Stimulated activated CD8-positive, alpha-beta memory T cell treated with anti-CD3 and anti-CD28 coated beads, Interleukin-15, amount 100 ng/mL, for 24 hours (primary cell): ENCODE measurements at places on chromosomes 12 and 14.

DNA sequence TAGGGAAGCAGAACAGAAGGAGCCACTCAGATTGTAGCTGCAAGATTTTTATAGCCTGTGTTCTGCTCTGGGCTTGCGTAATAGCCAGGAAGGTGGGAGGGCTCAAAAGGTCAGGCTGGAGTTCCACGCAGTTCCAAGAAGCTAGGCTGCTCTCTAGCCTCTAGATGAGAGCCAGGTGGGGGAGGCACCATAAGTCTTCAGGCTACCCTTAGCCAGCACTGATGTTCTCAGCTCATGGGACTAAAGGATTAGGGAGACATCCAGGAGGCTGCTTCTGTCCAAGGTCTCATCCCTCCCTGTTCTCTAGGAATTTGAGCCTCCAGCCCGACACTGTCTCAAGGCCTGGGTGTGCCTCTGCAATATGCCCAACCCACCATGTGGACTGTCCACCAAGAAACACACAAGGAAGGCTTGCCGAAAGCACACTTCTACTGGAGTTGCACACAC, 1.7 kb downstream of the LMBR1L start:
- no peak for DNase-seq

- DNase-seq: no peak
These were observed 67.0 kb upstream of the SFSWAP start for GRCh38 chr12:131643631-131644452.

GRCh38 chr14:32492457-32492856, 163.4 kb downstream of the AKAP6 start:
- no peak for DNase-seq

- DNase-seq: no peak
These were observed 6.5 kb upstream of the NRL start for GRCh38 chr14:24121210-24121609.

GRCh38 chr12:108582978-108583770, 14.7 kb downstream of the TMEM119 start:
- no peak for DNase-seq

- no peak for DNase-seq
These were observed 239.2 kb downstream of the MSRB3 start for GRCh38 chr12:65517656-65518210.

DNA sequence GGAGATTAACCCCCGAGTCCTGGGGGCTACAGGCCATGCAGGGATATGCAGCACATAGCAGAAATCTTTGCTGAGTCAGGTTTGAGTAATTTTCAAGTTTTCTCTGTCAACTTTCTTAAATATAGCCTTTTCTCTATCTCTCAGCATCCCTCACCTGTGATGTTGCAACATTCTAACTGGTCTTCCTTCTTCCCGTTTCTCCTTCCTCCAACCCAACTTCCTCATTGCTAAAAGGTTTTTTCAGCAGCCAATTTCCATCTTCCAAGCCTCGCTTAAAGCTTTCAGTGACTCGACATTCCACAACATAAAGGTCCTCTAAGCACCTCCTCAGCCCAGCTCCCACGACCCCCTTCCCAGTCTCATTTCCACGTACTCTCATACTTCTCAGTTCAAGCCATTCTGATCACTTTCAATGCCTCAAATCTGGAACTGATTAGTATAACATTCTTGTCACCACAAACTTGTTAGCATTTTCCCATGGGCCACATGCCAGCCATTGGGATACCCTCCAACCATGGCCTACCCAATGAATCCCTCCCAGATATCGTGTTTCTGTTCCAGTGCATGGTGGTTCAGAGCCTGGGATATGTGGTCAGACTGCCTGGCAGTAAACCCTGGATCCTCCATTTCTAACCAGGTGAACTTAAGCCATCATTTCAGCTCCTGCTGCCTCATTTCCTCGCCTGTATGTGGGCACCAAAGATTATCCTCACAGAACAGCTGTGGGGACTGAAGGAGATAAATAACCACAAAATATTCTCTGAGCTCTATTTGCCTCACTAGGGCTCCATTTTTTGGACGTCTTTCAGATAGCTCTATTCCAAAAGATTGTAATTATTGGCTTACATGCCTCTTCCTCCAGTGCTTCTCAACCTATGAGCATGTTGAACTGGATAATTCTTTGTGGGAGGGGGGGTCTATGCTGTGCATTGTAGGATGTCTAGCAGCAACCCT, 65.8 kb downstream of the KCNK10 start:
- no peak for DNase-seq

DNA sequence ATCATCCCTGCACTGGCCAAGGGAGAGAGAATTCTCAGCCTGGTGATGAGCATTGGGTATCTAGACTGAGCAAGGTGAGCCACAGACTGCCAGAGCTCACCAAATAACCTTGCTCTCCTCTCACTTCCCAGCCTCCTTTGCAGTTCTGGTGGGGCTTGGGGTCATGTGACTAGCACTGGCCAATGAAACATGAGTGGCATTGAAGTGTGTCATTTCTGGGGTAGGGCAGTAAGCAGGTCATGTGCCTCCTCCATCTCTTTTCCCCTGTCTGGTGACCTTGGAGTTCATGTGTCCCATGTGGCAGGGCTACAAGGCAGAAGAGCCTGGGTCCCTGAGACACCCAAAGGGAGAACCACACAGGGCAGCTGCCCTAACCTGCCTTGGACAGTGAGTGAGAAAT, 3.6 kb upstream of the KRT72 start:
- no peak for DNase-seq

DNA sequence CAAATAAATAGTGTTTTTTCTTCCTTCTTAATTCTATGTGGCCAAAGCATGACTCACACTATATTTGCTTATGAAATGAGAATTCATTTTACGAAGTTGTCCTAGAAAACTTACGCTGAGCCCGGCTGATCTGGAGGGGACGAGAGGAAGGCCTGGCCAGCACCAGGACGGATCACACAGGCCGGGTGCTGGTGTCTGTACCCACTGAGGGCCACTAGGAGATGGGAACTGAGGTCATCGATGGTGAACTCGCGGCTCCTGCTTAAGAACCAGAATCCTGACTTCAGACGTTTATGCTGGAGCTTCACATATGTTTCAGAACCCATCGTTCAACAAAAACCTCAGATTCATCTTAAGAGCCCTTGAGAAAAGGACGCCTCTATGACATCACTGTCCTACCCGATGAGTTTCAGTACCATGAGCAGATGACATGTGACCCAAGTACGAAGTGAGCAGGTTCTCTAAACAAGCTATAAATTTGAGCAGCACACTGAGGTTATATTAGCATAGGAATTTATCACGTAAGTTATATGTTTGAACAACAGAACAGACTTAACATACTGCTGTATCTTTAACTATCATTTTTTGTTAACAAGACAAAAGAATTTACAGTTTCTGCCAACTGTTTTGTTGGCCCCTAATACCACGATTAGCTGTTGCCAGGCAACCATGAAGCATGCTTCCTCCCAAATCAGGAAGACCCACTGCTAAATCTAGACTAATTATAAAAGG, 111.9 kb downstream of the FOXN3 start:
- DNase-seq: no peak

GRCh38 chr12:51517800-51518199, 73.2 kb upstream of the SCN8A start:
- no peak for DNase-seq

DNA sequence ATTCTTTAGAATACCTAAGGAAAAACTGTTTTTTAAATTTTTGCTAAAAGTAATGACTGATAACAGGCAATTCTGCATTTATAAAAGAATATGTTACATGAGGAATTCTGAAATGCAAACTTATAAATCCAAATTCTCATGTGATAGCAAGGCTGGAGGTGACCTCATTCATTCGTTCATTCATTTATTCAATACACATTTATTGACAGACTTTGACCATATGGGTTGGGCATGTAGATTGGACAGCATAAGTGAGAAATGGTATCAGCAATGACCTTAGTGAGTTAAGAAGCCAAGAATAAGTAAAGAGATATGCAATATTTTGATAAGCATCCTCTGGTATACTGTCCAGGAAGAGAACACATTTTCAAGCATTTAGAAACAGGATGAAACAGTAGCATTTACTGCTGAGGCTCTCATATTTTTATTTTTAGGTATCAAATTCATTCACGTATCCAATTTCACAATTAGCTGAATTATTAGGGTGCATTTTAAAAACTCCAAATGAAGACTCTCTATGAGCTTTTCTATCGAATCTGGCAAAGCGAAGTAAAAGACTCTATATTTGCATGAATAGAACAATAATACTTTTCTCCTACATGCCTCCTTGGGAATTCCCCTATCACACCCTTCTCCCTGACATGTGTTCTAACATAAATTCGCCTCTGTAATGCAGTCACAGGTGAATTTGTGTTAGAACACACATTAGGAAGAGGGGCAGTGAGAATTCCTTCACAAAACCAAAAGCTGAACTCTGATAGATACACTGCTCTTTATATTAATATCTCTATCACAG, 49.9 kb downstream of the PEBP1 start:
- no peak for DNase-seq

DNA sequence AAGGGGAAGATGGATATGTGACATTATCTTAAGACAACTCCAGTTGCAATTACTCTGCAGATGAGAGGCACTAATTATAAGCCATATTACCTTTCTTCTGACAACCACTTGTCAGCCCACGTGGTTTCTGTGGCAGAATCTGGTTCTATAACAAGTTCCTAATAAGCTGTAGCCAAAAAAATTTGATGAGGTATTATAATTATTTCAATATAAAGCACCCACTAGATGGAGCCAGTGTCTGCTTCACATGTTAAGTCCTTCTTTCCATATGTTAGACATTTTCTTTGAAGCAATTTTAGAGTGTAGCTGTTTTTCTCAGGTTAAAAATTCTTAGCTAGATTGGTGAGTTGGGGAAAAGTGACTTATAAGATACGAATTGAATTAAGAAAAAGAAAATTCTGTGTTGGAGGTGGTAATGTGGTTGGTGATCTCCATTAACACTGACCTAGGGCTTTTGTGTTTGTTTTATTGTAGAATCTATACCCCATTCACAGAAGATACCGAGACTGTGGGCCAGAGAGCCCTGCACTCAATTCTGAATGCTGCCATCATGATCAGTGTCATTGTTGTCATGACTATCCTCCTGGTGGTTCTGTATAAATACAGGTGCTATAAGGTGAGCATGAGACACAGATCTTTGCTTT, 36.9 kb downstream of the PSEN1 start:
- no peak for DNase-seq

DNA sequence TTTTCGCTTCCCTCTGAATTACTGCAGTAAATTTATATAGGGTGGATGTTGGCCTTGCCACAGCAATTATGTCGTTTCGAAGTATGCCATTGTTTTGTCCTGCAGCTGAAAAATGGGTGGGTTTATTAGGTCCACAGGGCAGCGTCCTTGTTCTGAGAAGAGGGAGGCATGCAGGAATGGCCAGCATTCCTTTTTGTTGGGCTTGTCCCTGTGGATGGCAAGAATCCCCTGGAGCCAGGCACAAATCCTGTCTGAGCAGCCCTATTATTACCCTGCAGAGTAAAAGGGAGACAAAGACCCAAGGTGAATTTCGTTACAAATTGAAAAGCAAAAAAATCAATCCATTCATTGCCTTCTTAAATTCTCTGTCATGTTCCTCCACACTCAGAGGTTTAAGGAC, 88.1 kb downstream of the CHST11 start:
- no peak for DNase-seq

GRCh38 chr12:52212701-52213563, 20.1 kb upstream of the KRT7 start:
- no peak for DNase-seq

- DNase-seq: no peak
These were observed 25.5 kb downstream of the CLECL1 start for GRCh38 chr12:9707356-9707755.
